Body of pancreas (tissue), 4 donors: ENCODE measurements at places on chromosomes 2 and 18.

DNA sequence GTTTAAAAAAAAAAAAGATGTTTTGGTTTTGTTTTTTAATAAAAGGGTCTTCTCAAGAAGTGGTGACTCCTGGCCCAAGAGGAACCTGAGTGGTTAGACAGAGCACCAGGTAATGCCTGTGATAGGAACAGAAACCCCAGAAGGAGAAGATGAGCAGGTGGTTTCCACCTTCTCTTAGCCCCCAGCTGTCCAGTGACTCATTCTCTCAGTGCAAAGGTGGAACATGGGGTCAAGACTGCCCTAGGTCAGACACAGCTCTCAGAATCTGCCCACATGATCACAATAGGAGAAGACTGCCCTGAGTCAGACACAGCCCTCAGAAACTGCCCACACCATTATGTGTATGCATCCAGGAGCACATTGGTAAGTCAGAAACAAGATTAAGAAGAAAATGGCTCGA is 61.8 kb downstream of the TBC1D8 start:
- no peak for DNase-seq

DNA sequence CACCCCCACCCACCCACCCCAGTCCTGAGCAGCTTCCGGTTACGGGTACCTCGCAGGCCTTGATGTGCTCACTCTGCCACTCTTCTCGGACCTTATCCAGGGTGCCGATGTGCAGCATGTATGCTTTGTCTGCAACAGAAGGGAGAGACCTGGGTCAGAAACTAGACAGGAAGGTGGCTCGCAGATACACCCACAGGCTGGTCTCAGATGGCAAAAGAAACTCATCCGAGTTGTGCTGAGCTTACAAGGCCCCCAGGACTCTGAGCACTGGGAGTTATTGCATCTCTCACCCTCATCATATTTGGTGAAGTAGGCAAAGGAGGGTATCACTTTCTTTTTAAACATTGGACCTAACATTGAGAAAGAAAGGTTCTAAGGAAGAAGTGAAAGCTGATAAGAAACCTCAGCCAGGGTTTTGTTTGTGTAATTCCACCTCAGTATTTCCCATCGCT is 30.6 kb upstream of the EPG5 start:
- DNase-seq, result no peak

- no peak for DNase-seq
Measured at GRCh38 chr2:18247282-18248110, 313.0 kb downstream of the RDH14 start.

- DNase-seq, result no peak
Measured at GRCh38 chr2:222566229-222566628, 89.7 kb downstream of the FARSB start.

DNA sequence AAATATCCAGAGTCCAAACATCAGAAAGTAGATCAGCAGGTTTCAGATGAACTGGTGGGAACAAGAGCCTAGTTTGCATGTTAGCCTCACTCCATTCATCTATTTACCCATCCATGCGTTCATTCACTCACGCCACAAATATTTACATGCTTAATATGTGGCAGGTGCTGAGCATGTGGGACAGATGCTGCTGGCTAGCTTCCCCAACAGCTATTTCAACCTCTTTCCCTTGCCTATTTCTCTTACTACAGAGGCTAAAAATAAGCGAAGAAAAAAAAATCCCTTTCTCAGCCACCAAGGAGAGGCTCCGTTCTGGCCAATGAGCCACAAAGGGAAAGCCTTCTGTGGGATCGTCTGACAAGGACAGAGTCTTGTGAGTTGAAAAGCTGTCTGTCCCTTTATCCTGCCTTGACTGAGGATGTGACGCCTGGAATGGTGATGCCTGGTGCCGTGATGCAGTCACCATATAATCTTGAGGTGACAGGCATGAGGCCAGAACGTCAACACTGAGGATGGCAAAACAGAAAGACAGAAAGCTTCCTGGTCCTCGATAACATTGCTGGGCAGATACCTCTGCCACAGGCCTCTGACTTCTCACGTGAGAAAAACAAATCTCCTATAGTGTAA is 78.2 kb downstream of the KCTD1 start:
- no peak for DNase-seq

- DNase-seq, result no peak
Measured at GRCh38 chr18:59155153-59155552, 15.5 kb downstream of the SEC11C start.

DNA sequence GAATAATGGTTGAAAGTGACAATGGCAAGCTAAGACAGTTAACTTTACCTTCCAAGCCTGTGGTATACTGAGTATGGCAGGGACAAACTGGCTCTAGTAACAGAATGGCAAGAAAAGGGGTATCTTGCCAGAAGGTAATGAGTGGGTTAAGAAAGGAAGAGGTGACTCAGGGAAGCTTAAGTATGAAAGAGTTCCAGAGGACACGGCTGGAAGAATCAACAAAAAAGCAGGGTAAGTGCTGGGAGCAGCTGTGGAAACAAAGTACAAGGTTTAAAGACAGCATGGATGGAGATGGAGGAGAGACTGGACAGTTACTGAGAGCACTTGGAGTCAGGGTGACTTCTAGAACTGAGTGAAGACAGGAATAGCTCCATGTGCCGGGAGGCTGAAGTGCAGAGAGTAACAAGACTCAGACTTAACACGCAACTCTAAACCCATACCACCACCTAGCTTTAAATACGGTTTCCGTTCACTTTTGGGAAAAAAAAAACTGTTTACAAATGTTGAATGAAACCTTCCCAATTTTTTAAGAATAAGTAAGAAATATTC is 69.0 kb downstream of the REV1 start:
- no peak for DNase-seq

DNA sequence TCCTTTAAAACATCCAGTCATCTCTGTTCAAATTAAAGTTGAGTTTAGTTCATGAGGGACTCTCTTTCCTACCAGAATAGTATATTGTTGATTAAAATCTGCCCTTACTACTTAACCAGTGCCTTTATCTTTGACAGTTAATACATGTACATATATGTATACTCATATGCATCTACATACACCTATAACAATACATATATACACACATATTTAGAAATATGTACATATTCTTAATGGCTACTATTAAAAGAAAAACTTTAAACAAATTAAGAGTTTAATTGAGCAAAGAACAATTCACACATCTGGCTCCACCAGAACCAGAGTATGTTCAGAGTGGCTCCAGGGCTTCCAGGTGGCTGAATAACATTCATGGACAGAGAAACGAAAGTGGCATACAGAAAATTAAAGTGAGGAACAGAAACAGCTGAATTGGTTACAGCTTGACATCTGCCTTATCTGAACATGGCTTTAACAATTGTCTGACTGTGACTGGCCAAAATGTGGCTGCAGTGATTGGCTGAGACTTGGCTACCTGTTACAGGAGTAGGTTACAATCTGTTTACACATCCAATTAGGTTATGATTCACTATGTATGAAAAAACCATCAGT is 38.8 kb downstream of the ZNF519 start:
- DNase-seq, result no peak

DNA sequence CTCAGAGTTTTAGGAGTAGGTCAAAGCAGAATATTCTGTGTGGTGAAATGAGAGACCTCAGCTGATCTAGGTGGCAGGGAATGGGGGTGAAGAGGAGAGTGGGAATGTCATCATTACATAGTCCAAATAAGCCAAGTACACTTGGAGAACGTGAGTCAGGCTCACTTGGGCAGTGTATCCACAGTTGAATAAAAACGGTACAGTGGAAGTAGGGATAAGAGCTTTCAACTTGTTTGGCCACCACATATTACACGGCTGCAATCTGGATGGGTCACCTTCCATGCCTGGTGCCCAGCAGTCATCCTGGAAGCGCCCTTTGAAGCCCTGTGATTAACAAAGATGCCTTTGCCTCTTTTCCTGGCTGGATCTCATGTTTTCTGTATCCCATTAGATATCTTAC is 28.6 kb downstream of the MIB1 start:
- DNase-seq, result no peak

- peak; percentile 61 for DNase-seq
Measured at GRCh38 chr18:63963615-63964256, 6.1 kb upstream of the SERPINB8 start.

GRCh38 chr2:101295895-101296294 is 12.6 kb downstream of the RNF149 start:
- DNase-seq, result no peak

- no peak for DNase-seq
Measured at GRCh38 chr2:172667581-172668325, 67.9 kb upstream of the RAPGEF4 start.

DNA sequence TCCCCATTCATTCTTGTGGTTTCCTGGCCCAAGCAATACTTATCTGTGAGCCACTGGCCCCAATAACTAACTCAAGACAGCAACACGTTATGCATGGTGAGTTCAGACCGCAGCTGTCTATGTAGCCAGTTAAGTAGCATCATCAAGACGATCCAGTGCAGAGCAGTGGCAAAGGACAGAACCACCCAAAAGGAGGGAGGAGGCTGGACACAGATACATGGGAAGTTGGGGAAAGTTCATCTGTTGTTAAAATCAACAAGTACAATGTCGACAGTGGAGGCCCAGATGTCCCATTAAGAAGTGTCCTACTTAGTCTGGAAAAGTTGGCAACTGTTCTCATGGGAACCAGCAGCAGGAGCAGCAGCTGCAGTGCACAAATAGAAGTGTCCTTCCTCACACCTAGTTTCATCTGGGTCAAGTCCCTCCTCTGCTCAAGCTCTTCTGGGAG is 106.9 kb upstream of the THOC1 start:
- peak; percentile 92 for DNase-seq

DNA sequence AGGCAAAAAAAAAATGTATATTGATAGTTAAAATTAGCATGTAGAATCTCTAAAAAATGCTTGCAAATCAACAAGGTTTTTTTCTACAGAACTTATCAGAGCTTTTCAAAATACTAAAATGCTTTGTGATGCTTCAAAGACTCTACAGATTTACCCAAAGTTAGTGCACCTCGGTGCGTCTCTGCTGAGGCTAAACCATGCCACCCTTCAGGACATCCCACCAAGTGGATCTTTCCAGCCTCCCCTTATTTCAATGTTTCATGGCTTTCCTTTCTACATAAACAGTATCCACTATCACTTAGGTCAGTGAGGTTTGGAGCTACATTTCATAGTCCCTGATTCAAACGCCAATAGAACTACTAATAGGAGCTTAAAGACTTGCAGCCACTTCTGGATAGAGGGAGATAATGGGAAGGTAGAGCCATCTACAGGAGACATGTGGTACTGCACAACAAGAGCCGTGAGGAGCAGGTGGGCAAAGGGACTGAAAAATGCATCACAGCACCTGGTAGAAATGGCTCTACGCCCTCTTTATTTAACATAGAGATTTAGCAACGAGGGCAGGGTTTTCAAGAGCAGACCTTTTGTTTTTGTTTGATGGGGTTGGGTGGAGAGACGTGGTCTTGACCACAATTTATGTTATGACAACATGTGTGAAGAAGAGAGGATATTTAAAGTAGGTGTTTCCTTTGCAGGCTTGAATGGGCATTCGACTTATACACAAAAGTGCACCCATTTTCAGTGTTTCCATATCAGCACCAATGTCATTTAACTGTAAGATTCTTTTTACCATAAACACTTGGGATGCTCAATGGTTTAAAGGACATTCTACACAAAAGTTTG is 56.1 kb upstream of the SLC35G4 start:
- peak; percentile 25 for DNase-seq

DNA sequence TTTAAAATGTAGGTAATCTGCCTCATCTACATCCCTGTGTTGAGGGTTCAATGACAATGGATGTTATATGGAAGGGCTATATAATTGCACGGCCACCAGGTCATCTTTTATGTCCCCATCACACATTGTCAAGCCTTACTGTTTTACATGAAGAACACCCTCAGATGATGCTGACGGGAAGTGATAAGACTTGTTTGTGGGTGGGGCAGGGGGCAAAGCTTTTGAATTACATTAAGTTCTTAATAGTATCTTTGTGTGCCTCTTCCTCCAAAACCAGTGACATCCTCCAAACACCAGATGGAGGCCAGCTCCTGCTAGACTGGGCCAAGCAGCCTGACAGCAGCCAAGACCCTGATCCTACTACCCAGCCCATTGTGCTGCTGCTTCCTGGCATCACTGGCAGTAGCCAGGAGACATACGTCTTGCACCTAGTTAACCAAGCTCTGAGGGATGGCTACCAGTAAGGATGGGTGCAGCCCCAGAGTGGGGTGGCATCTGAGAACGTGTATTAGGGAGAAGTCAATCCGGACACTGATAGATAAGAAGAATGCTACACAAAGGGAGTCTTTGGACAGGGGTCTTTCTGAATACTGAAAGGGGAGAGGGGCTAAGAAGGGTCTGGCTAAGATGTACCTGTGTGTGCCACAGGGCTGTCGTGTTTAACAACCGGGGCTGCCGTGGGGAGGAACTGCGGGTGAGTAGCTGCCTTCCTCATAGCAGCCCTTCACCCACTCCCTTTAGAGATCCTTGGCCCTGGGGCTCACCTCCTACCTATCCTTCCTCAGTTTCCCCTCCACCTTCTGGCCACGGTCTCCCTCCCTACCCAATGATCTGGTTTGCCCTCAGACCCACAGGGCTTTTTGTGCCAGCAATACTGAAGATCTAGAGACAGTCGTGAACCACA is 5.3 kb downstream of the ABHD1 start:
- DNase-seq, result no peak

DNA sequence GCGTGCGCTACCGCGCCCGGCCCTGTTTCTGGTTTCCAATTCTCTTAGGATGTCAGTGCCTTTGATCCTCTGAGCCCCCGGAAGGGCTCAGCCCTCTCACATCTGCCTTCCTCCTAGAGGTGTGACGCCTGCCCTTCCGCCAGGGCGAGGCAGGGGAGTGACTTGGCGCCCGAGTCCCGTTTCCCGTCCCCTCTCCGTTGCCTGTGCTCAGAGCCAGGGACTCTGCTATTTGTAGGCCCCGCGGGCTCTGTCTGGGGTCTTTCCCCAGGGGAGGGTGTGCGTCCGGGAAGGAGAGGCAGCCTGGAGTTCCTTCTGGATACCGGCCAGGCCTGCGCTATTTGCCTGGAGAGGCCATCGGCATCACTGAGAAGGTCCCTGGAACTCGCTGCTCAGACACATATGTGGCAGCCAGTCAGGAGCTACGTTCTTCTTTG is 103.7 kb upstream of the TAF1B start:
- no peak for DNase-seq

GRCh38 chr2:197996583-197996982 is 192.2 kb downstream of the PLCL1 start:
- DNase-seq, result no peak

GRCh38 chr2:173644146-173644545 is 289.5 kb downstream of the CDCA7 start:
- no peak for DNase-seq
